H7 (cell line): ENCODE measurements at places on chromosomes 4 and X.

DNA sequence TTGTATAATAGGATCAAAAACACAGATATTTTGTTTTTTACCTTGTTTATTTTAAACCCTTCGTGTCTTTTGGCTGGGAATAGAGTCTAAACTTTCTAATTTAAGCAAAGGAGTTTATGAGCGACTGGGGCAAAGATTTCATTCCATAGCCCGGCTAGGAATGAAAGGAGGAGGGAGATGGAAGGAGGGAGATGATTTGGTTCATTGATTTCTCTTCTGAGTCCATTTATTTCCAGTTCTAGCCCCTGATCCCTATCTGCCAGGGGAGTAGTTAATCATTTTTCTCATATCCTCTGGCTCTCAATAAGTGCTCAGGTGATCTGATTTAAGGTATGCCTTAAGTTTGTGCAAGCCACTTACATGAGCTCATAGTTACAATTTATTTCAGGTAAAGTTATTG lies 120.0 kb downstream of the SPRY1 start:
- DNase-seq = no peak

DNA sequence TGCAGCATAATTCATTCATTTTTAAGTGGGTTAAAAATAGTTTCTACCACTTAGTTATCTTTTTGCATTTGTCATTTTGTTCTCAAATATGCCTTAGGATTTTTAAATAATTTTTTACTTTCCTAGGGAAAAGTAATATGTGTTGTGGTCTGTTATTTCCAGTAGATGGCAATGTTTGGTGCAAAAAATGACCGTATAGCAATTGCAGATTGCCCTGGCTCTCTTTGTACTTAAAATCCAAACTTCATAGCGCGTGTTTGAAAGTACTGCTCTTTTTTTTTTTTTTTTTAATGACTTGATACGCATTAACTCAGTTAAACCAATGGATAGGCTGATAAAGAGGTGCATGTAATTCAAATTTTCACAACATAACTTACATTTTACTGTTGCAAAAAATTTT lies 74.4 kb upstream of the RBMX start:
- DNase-seq = peak; percentile 24

- no peak for DNase-seq
Measured at GRCh38 chr4:67333664-67334063, 211.6 kb downstream of the CENPC start.

DNA sequence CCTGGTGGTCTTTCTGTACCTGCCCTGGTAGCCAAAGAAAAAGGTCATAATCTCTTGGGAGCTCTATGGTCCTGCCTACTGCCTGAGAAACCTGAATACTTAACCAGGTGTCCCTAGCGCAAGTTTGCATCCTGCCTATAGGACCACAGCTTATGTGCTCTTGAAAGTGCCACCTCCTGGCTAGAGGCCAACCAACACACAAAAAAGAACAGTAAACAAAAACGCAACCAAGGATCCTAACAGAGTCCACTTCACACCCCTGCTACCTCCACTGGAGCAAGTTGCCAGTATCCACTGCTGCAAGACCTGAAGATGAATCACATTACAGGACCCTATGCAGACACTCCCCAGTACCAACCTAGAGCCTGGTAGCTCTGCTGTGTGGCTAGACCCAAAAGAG lies 103.2 kb upstream of the PABPC5 start:
- DNase-seq = no peak

DNA sequence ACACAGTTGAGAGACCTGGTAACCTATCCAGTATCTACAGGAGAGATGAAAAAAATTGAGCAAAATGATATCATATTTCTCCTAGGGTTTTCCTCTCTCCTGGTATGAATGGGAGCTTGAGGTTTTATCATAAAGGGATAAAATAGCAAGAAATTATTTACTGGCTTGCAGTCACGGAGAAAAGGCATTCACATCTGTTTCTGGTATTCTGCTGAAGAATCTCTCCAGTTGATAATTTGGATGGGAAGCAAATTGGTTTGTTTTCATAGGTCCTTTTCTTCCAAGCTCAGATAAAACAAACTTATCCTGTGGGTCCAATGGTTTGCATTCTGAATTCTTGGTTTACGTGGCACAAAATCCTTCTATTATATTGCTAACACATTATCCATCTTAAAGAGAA lies 83.1 kb upstream of the GYPA start:
- no peak for DNase-seq

DNA sequence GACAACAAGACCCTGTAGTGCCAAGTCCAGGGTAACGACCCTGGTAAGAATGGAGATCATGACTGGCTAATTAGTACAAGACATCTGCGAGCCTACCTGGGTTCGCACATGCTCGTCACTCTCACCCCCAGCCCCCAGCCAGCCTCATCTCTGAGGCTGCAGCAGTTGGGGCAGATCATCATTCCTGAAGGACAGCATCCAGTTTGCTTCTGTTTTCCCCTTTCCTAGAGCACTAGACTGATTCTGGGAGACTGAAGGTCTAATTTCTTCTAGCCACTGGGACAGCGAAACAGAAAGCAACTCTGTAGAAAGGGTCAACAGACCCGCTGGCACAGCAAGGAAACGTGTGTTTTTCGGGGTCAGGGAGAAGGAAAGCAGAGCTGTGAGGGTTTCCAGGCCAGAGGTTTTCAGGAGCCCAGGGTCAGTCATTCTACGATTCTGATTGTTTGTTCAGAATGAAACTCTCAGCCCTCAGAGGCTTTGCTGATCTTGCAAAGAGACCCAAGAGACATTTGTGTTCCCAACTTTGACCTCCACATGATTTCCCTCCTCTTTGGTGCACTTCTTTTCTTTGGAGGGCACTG lies 343.1 kb upstream of the NOCT start:
- DNase-seq = no peak

GRCh38 chr4:176817204-176817603 lies 24.5 kb upstream of the VEGFC start:
- no peak for DNase-seq

DNA sequence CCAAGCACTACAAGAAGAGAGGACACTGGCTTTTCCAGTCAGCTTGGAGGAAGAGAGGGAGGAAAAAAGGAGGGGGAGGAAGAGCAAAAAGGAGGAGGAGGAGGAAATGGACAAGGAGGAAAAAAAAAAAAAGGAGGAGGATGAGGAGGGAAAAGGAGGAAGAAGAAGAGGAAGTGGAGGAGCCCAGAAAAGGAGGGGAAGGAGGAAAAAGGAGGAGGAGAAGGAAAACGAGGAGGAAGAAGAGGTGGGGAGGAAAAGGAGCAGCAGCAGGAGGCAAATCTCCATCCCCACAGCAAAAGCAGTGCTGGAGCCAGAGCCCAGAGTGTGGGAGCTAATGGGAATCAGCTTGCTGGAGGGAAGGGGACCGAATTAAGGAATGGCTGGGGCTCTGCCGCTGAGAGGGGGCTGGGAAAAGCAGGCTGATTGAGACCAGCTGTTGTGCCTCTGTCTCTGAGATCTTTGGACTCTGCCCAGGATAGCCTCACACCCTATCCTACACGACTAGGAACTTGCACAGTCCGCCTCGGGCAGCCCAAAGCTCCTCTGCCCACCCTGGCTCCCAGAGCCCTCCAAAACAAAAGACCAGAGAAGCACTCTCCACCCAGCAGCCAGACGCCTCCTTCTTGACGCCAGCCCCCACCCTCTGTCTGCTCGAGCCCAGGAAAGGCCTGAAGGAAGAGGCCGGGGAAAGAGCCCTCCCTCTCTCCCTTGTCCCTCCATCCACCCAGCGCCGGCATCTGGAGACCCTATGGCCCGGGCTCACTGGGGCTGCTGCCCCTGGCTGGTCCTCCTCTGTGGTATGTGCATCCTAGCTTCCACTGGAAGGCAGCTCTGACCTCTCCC lies at the start of gene XPNPEP2:
XPNPEP2 (plus strand) TSS at position 514 of the 843 bp plus-strand sequence; CDS start at position 749, 235 bp downstream.
- peak; percentile 74 for DNase-seq

DNA sequence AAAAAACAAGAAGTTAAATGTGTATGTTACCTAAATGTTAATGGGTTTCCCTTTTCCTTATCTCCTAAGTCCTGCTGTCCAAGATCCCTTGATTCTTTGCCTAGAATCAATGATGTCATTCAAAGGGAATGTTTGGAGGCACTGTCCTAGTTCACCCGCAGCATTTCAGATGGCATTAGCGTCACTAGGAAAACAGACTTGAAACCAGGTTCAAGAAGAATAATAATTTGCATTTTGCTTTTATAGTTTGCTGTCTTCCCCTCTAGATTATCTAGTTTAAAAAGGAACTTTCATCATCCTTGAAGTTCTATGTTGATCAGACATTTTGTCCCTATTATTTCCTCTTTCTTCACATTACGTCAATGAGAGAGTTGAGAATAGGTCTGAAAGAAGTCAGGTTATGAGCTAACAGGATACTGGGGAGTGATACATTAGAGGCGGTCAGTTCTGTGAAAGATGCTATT lies 234.1 kb upstream of the PGRMC2 start:
- no peak for DNase-seq

DNA sequence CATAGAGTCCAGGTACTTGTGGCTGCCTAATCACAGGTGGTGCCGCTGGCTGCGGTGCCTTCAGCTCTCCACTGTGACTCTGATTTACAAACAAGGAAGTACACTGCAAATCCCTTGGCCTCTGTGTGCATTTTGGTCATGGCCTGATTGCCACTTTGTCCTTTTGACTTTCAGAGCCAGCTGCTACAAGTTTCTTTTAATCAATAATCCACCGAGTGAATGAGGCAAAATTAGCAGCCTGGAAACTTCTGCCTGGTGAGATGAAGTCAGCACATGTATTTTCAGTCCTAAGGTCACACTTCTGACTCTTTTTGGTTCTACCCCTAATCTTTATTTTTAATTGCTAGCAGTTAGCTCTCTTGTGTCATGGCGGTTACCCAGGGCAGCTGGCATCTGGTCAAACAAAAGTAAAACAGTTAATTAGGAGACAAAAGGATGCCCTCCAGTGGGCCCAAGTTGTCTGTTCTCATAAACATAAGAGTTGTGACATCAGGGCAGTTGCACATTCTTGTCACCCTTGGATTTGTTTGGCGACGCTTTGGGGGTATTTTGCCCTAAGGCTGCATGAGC lies 62.3 kb upstream of the LNX1 start:
- no peak for DNase-seq

DNA sequence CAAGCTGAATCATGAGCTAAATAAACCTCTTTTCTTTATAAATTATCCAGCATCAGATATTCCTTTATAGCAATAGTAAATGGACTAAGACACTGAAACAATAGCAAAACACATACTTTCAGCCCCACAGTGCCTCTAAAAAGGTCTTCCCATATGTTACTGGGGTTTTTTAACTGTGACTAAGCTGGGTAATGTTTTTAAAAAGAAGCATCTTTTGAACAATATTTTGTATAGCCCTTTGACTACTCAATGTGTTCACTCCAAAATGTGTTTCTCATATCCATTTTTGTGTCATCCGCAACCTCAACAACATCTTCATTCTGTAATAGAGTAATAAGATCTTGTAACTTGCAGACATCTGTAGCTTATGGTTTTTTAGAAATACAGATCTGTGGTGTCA lies 218.7 kb upstream of the S100G start:
- DNase-seq = no peak

DNA sequence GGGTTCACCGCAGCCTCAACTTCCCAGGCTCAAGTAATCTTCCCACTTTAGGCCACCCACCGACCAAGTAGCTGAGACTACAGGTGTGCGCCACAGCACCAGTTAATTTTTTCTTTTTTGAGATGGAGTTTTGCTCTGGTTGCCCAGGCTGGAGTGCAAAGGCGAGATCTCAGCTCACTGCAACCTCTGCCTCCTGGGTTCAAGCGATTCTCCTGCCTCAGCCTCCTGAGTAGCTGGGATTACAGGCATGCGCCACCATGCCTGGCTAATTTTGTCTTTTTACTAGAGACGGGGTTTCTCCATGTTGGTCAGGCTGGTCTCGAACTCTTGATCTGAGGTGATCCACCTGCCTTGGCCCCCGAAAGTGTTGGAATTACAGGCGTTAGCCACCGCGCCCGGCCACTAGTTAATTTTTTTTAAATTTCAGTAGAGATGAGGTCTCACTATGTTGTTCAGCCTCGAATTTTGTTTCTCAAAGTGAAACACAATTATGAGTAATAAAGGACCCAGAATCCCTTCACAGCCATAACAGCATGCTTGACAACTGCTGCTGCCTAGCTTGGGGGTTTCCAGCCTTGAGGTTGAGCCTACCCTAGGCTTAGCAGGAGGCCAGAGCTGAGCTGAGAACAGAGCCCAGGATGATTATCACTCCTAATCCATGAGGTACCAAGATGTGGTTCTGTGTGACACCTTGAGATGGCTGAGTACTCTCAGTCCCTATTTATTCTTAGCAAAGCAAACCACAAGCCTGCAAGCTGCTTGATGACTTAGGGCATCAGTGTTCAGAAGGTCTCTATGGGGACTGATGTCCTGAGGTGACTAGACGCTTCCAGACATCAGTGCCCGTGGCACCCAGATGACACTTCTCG lies 41.6 kb upstream of the NKRF start:
- no peak for DNase-seq

DNA sequence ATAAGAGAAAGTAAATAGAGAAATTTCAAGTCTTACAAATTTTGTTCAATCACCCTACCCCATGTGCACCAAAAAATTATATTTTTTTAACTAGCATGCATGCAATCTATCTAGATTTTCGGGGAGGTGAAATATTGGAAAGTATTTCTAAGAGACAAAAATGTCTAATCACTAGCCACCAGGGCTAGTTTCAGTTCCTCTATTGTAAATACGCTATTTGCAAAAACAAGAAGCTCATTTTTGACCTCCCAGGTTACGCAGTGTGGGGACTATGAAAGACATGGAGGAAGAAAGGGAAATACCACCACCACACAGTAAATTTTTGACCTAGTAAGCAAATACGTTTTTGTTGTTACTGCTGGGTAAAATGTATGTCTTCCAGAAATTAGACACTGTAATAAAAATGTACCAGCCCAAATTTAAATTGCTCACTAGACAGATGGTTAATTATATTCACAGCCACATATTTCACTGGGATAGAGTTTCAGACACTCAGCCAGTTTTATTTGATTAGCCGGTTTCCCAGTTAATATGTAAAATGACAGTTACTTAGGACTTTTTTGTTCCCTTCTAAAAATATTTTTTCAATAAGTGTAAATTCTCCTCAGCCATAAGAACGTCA lies 2.2 kb downstream of the NEXMIF start:
- DNase-seq = no peak

GRCh38 chr4:2401610-2401983 lies 16.8 kb downstream of the ZFYVE28 start:
- DNase-seq = no peak

DNA sequence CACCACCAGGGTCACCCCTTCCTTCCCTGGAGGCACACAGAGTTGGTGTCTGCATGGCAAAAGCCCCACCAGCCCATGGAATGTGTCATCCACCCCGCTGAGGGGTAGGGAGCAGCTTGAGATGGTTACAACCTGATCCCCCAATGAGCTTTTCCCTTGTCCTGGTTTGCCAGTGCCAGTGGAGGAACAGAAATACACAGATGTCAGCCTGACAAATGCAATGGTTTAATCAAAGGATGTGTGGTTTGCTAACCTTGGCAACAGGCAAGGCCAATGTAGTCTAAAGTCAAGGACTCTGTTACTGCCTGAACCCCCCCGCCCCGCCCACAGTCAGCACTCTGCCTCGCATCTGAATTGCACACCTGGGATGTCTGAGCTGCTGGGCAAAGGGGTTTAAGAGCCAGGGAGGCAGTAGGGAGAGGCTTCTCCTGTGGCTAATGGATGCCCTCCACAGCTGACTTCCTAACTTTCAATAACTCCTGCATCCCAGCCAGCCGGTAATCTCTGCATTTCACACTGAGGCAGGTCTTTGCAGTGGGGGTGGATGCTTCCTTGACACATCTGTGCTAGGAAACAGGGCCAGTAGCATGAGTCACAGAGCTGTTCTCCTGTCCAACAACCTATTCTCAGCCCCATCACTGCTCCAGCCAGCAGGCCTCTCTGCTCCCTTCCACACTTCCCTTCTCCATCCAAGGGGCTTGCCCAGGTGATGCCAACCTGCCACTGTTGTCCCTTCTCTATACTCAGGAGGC lies 137.5 kb downstream of the AMMECR1 start:
- no peak for DNase-seq

GRCh38 chrX:132173647-132174046 lies 45.6 kb downstream of the RAP2C start:
- no peak for DNase-seq
